SW 1271 (cell line): ENCODE measurements at places on chromosomes 16 and 17.

DNA sequence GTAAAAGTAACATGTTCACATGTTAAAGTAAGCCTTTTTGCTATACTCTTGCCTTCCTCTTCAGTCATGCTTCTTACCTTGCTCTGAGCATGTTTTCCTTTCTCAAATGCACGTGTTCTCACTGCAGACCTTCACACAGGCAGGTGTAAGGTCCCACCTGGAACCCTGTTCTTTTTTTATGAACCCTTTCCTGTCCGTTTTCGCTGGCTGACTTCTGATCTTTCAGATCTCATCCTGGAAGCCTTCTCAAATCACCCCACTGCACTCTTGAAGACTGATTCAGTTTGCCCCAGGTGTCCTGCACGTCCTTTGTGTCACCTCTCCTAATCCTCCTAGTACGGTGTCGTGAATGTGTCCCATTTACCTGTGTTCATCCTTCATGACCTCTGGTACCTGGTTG is 313.6 kb downstream of the SNX29 start:
- DNase-seq = no peak

- no peak for DNase-seq
Measured at GRCh38 chr17:46736100-46736499, 82.4 kb downstream of the WNT3 start.

DNA sequence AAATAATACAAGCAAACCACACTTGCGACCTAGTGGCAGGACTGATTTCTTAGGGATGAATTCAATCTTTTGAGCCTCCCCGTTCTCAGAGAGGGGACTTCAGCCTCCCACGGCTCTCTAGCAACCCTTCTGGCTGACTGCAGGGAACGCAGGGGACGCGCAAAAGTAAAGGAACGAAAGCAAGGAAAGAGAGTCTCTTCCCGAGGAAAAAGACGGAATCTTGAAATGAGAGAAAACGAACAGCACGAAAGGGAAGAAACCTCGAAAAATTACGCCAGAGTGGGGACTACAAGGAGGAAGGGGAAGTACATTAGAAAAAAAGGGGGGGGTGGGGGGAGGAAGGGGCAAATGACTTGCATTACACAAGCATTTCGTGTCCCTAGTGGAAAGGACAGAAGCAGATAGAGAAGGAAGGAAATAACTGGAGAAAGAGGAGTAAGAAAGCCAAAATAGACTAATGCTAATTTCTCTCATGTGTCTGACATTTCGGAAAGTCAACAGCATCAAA is 1.2 kb downstream of the GRB2 start:
- DNase-seq = peak; percentile 89

GRCh38 chr17:39131616-39132015 is 19.8 kb downstream of the PLXDC1 start:
- no peak for DNase-seq

- no peak for DNase-seq
Measured at GRCh38 chr17:18184143-18185031, 759 bp downstream of the ALKBH5 start.
